Stimulated activated CD4-positive, alpha-beta T cell treated with anti-CD3 and anti-CD28 coated beads, Interleukin-2, amount 100 ng/mL, for 4 hours (primary cell): ENCODE measurements at places on chromosomes 7 and 10.

GRCh38 chr10:67224553-67224952 lies 298.7 kb downstream of the LRRTM3 start:
- no peak for DNase-seq

DNA sequence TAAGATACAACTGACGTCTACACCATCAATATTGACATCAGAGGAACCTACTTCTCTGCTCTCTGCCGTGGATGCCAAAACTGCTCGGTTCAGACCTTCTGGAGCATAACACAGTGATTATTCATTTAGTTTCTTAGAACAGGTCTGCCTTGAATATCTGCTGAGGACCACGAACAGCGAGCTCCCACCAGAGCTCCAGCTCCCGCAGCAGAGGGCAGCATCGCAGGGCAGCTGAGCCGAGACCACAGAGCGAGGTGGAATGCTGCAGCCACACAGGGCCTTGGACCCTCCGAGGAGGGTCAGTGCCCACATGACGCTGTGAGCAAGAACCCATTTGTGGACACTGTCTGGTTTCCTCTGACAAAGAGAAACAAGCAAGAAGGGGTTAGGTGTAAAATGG lies 6.8 kb downstream of the VIPR2 start:
- no peak for DNase-seq

DNA sequence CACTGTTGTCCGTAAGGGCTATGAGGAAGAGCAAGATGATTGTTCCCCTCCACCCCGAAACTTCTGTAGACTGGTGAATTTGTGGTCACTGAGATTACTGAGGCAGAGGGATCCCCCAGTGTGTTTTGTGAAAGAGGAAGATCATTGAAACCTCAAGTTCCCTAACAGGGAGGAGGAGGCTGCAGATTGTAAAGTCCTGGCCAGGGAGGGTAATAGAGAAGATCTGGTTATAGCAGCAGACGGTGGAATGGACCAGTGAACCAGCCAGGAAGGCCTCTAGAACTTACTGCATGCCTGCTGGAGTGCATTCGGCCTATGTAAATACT lies 31.1 kb downstream of the LMTK2 start:
- DNase-seq = no peak

- DNase-seq = no peak
Measured at GRCh38 chr7:123639631-123640030, 16.0 kb upstream of the LMOD2 start.

DNA sequence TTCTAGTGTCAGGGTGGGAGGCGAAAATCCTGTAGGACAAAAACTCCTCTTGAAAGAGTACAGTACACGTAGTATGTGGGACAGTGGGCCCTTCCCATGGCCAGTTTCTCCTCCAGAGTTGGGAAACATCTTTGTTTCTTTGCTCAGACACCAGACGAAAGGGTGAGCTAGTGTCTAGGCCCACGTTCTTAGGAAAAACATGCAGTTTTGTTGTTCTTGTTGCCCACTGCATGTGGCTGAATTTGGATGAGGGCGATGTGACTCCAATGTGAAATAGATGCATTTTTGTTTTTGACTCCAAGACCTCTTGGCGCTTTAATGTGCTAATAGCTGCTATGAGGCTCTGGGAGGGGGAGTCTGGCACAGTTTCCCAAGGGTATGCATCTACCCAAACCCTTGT lies 100.8 kb downstream of the ATXN7L1 start:
- DNase-seq = no peak

GRCh38 chr7:158351051-158351450 lies 236.6 kb downstream of the PTPRN2 start:
- no peak for DNase-seq

DNA sequence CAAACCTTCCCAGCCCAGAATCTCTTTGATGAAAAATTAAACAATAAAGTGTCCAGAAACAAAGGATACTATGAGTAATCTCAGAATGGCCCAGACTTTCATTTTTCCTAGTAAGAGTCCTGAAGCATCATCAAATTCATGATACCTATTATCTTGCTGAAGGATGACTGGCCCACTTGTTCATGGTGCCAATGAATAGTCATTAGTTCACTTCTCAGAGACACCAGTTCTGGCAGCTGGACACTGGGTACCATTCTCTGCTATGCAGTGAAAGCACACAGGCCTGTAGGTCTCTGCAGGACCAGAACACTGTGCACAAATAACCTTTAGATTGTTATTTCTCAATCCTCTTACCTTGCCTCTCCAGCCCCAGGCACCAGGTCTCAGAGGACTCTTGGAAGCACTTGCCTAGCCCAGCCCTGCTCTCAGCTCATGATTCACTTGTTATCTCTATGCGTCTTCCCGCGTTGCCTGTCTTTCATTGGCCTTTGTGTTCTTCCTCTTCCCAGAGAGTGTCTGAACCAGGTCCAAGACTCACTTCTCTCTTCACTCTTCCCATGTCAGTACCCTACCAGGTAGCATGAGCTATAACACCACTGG lies 98.1 kb upstream of the AGBL3 start:
- no peak for DNase-seq

DNA sequence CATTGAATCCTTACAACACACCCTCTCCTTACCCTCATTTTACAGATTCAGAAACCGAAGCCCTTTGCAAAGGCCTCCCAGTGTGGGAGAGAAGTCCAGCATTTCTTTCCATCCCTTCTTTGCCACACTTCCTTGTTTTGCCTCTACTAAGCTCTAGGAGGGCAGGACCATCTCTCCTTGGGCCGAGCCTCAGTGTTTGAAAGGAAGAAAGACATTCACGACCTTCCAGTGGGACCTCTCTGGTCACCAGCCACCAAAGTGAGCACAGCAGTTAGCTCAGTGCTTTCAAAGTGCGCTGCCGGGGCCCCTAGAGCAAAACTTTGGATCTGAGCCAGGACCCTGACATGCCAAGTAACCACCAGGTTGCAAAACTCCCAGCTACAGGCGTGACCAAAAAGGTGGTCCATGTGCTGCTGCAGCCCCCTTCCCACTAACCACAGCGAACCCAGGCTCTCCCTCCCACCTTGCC lies 12.4 kb downstream of the CTBP2 start:
- no peak for DNase-seq
